ENCODE measurements at places on chromosomes 7 and 10.

- no peak for DNase-seq
Observed at GRCh38 chr10:65040796-65041195, 1519.6 kb downstream of the REEP3 start.

- peak; percentile 5 for DNase-seq
Observed at GRCh38 chr7:119733127-119733879, 539.7 kb upstream of the KCND2 start.

- DNase-seq, result no peak
Observed at GRCh38 chr10:124521429-124521871, 59.8 kb downstream of the LHPP start.

DNA sequence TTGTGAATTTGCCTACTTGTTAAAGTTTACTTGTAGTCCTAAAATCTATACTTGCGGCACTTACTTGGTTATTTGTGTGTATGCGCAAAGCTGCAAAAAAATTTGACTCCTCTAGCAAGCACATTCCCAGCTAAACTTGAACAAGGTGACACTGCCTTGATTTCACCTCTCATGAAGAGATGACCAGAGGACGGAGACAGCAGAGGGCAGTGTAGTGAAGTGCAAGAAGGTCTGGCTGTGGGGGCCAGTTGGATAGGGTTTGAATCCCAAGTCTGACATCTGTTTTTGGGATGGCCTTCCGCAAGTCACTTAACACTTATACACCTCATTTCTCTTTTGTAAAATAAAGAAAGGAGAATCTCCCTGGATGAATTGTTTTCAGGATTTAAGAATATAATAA lies 15.7 kb downstream of the SLK start:
- no peak for DNase-seq

GRCh38 chr10:70324339-70324861 lies 40.6 kb upstream of the NPFFR1 start:
- no peak for DNase-seq

GRCh38 chr7:151745706-151746105 lies 131.2 kb downstream of the PRKAG2 start:
- no peak for DNase-seq

GRCh38 chr10:51615764-51616298 lies 83.6 kb downstream of the CSTF2T start:
- DNase-seq, result no peak

GRCh38 chr7:23380556-23380955 lies 81.4 kb downstream of the MALSU1 start:
- no peak for DNase-seq

DNA sequence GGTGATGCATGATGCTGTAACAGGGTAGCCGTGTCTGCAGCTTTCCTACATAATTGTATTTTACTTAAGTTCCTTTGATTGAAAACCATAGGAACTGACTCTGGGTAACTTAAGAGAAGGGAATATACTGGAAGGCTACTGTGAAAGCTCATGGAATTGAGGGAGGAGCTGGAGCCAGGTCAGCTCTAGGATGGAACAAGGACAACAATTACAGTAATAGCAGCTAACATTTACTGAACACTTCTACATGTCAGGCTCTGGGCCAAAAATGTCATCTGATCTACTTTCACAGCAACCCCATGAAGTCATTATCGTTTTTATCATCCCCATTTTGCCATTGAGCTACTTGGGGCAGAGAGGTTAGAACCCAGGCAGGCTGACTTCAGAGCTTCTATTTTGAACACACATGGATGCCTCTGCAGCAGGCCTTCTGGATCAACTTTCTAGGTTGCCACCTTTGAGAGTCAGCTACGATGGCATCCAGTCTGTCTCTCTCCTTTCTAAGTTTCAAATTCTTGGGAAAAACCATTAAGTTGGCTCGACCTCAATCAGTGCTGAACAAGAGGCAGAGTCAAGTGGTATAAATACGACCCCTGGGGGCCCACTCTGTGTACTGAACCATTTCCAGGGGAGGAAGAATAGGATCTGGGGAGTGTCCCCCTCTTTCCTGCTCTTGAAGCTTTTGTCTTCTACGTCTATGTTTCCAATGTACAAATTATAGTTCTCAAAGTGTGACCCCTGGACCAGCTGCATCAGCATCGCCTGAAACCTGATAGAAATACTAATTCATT lies 272.3 kb upstream of the PLPP4 start:
- DNase-seq, result no peak

- no peak for DNase-seq
Observed at GRCh38 chr7:29471444-29472138, 92.0 kb upstream of the PRR15 start.

- DNase-seq, result no peak
Observed at GRCh38 chr7:47371317-47371716, 210.6 kb downstream of the TNS3 start.

DNA sequence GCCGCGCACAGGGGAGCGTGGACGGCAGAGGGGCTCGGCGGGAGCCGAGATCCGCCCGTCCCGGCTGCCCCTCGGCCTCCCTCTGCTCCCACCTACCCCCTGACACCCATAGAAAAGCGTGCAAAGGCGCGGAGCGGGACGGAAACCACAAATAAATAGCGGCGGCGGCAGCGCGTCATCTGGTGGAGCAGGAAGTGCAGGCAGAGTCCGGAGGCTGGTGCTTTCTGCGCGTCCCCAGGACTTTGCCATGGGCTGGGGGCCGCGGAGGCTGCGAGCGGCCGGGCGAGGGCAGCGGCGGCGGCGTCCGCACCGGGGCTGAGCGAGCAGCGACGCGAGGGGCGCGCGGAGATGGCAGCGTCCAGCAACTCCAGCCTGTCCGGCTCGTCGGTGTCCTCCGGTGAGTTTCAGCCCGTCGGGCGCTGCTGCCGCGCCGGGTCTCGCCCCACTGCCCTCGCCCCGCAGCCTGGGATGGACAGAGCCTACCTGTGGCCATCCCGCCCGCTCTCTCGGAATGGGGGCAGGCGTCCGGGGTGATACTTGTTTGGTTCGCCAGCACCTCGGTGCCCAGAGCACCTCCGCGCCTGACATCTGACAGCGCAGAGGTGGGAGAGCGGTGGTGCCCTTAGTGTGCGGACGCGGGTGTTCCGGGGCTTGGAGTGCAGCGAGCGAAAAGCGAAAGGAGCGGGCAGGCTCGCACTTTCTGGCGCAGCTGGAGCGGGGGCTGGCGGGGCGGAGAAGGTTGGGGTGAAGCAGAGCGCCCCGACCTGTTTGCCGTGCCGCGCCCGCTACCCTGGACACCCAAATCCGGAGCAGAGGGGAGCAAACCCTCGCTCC lies at the start of gene CHN2:
Gene CHN2, plus strand, starts transcription at position 182 of the 834 bp plus-strand sequence.
- peak; percentile 50 for DNase-seq

DNA sequence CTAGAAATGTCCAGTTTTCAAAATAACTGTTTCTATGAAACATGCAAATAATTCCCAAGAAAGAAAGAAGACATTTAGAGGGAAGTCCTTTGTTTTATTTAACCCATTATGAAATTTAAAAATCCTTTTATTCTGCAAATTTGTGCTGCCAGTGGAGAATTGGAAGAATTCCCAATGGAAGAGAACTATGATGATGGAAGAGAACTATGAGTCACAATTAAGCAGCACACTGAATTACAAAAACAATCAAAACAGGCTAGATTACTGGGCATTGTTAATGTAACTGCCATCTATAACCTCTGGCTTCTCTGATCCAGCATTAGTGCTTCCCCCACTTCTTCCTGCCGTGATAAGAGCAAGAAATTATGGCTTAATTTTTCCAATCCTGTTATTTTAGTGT lies 126.2 kb upstream of the FEZF1 start:
- DNase-seq, result peak; percentile 13

DNA sequence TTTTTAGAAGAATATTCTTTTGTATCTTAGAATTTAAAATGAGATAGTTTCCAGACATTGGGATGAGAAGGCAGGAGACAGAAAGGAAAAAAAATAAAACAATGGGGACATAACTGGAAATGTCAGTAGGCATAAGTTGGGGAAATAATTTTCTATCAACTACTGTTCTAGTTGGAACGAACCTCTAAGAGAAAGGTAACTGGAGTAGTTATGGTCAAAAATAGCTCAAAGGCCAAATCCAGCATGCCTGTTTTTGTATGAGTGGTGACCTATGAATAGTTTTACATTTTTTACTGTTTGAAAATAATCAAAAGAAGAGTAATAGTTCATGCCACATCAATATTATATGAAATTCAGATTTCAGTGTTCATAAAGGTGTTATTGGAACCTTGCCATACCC lies 252.2 kb upstream of the CSTF2T start:
- no peak for DNase-seq

DNA sequence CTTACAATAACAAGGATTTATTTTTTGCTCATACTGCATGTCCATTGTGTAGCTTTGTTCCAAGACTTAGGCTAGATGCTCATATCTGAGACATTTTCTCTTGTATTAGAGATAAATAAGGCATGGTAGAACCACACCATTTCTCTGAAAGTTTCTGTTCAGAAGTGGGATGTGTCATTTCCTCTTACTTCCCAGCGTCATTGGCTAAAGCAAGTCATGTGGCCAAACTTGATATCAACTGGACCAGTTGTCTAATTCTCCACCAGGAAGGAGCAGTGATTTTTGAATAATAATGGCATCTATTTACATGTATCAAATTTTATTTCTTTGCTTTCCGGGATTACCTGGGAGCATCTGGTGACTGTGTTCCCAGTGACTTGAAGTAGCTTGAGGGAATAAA lies 38.3 kb downstream of the AHCYL2 start:
- no peak for DNase-seq

DNA sequence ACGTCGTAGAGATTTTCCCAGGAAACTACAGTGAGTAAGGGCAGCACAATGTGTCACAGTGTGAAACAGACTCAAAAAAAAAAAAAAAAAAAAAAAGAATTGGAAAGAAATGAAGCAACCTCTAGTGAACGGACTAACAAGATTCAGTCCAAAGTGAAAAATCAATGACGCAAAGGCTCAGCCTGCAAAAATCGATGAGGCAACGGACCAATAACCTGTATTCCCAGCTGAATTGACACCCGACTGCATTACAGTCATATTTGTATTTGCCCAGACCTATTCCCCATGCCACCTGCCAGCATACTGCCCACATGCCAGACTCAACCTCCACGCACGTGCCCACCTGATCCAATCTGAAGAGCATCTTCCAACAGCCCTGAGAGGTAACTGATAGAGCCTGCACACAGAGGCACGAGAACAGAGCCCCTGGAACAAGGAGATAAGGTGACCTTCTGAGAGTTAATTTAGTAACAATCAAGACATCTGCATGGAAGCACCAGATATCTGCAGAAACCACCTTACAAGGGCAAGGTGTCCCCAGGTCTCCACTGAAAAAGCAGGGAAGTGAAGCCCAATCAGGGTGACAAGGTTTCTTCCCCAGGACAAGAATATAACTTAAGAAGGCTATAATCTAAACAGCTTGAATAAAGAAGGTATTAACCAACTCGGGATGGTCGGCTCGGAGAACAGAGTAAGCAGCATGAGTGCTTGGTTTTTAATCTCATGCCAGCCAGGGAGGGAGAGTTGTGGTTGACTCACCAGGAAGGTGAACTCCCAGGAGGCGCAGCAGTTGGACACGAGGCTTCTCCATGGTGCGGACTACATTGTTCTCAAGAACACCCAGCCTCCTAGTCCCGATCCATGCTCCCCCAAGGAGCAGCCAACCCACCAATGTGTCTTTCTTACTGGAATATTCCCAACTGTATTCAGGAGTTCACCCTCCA lies 48.5 kb downstream of the PLXNA4 start:
- DNase-seq, result no peak

GRCh38 chr7:7989133-7989532 lies 20.5 kb downstream of the GLCCI1 start:
- DNase-seq, result no peak

- DNase-seq, result peak; percentile 77
Observed at GRCh38 chr10:43892062-43892770, 243.5 kb upstream of the ZNF32 start.

DNA sequence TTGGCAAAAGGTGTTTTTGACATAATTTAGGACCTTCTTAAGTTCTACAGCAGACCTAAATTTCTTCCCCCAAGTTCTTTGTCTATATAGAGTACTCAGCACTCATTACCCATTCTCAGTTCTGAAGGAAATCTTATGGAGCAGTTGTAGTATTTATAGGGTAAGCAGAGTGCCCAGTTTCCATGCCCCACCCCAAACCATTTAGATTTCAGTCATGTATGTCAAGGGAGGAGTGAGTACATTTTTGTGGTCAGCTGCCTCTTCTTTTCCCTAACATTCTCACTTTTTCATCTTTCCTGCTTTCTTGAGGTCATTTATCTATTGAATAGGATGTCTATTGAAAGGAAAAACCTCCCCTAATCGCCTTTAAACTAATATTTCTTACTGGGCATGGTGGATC lies 83.3 kb downstream of the KAT6B start:
- DNase-seq, result peak; percentile 43

DNA sequence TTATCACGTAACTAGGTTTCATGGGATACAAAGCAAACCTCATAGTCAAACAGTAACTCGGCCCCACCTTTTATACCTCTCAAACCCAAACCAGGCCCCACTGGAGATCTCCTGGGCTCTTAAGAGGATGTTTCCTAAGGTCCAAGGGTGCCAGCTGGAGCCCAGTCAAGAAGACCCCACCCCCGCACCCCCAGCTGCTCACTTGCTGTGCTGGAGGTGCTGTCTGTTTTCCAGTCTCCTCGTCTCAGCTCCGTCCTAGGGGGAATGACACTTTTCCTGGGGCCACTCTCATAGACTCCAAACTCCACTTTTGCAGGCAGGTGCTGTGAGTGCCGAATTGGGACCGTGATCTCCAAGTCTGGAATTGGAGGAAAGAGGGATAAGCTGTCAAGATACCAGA lies 22.7 kb upstream of the TM9SF3 start:
- DNase-seq, result no peak

DNA sequence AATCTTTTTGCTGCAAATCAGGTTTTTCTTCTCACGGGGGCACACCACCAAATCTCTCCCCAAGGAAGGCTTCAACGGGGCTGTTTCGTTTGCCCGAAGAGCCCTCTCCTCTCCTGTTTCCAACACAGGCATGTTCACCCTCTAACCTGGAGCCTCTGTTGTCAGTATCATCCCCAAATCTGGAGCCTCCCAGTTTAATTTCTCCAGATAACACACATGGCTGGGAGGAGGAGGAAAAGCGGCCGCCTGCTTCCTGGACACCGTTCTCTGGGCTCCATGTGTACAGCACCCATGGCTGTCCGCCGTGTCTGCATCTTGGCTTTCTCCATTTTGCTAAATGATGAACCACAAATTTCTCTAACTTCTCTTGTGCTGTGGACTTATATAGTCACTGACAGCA lies 214.5 kb downstream of the DIP2C start:
- no peak for DNase-seq

DNA sequence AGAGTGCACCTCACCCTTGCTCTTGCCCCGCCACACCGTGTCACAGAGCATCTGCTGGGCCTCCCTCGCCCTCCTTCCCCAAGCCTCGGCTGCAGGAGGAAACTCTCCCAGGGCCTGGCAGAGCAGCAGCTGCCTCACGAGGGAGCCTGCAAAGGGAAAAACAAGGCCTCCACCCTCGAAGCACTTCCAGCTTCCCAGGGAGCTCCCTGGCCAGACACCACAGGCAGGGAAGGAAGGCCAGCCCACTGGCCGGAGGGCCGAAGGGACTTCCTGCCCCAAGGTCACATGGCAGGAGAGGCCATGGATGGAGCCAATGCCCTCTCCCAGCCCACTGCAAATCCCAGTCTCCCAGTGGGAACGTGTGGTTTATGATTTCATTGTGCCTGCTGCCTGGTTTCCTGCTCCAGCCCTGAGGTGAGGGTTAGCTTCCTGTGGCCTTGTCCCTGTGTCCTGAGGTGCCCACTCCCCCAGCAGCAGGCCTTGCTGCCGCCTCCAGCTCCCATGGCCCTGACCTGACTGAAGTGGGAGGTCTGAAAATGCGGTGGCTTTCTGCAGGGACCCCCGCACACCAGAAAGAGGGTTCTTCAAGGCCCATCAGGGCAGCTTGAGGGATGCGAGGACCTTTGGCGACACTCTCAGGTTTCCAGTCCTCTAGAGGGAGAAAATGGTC lies 100.5 kb upstream of the PPIF start:
- DNase-seq, result peak; percentile 75

- peak; percentile 52 for DNase-seq
Observed at GRCh38 chr10:5413012-5413938, 918 bp downstream of the NET1 start.
